Activated CD4-positive, CD25-positive, alpha-beta regulatory T cell (primary cell): ENCODE measurements at places on chromosomes 12 and 14.

GRCh38 chr14:61749264-61749663 lies 13.0 kb upstream of the SNAPC1 start:
- DNase-seq = no peak

DNA sequence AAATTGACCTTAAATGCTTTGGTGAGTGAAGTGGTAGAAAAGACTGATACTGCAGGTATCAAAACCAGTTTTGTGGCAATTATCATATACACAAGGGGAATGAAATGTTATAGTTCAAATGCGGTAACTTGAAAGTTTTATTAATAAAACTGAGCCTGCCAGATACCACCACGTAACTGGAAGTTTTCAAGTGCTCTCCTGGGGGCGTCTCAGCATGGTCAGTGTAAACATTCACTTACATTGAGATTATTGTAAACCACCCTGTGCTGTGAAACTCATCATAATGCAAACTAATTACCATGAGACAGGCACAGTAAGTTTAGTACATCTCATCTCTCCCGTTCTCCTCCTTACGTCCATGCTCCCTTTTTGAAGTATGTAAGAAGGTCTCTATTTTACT lies 280.7 kb upstream of the FAR2 start:
- DNase-seq = no peak

- no peak for DNase-seq
Measured at GRCh38 chr14:97180304-97181200, 383.4 kb downstream of the VRK1 start.

- no peak for DNase-seq
Measured at GRCh38 chr12:95390192-95390591, 83.8 kb upstream of the METAP2 start.

DNA sequence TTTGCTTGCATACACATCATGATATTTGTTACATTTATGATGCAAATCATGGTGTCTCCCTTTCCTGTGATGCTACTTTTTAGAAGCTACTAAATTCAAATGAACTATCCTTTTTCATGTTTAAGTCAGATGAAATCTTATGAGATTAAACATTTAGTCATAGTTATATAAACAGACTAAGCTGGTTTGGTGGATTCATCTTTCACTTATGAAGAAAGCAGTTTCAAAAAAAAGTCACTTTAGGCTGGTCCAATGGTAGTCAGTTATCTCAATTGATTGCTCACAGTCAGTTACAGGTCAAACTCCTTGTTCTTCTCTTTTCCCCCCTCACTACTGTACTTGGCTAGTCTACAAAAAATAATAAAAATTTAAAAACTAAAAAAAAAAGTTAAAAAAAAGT lies 19.7 kb downstream of the SYCP3 start:
- DNase-seq = no peak
